SHP77 treated with DMSO at 0.1 percent for 48 hours (cell line): ENCODE measurements at places on chromosomes 5 and 9.

DNA sequence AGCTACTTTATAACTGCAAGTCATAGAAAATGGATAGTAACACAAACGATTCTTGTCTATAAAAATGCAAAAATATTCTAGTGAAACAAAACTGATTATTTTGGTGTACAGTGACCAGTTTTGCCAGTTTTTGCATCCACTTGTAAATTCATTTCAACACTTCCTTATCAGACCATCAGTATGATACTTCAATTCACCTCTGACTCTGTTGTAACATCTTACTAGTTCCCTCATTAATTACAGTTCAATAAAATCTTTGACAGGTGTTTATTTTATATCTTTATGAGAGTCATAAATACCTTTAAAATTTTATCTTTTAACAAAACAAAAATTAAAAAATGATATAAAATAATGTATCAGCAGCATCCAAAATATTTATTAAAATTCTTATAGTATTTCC is 13.1 kb upstream of the PTCH1 start:
- no peak for DNase-seq

DNA sequence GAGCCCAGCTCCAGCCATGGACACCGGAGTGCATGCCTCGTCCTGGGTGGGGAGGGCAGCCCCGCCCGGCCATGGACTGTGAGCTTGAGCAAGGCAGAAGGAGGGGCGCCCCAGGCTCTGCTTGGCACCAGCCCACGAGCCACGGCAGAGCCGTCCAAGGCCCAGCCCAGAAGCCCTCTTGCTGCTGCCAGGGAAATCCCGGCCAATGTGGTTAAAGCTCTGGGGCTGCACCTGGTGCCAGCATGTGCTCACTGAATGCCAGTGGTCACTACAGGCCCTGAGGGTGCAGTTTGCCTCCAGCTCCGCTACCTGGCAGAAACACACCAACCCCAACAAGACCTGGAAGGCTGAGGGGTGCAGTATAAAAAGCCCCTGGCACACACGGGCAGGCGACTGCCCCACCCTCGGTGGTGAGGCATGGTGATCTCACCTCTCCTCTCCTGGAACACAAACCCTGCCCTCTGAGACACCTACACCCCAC is 11.8 kb downstream of the BRD3 start:
- no peak for DNase-seq

GRCh38 chr9:107486674-107487520 is 2.7 kb downstream of the KLF4 start:
- DNase-seq = no peak

DNA sequence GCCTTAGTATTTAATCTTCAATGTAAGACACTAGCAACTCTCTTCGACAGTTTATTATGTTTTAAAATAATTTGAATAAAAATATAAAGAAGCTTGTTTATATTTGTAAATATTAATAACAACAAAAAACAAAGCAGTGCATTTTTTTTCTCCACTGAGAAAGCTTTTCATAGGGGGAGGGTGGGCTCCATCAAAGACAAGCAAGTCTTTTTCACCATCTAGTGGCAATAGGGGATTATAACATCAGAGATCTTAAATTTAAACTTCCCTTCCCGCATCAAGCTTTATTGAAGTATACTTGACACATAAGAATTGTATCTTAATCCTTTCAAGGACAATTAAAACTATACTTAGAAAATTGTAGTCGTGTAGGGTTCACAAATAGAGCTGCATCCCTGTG is 9.3 kb upstream of the OR13F1 start:
- peak; percentile 6 for DNase-seq

DNA sequence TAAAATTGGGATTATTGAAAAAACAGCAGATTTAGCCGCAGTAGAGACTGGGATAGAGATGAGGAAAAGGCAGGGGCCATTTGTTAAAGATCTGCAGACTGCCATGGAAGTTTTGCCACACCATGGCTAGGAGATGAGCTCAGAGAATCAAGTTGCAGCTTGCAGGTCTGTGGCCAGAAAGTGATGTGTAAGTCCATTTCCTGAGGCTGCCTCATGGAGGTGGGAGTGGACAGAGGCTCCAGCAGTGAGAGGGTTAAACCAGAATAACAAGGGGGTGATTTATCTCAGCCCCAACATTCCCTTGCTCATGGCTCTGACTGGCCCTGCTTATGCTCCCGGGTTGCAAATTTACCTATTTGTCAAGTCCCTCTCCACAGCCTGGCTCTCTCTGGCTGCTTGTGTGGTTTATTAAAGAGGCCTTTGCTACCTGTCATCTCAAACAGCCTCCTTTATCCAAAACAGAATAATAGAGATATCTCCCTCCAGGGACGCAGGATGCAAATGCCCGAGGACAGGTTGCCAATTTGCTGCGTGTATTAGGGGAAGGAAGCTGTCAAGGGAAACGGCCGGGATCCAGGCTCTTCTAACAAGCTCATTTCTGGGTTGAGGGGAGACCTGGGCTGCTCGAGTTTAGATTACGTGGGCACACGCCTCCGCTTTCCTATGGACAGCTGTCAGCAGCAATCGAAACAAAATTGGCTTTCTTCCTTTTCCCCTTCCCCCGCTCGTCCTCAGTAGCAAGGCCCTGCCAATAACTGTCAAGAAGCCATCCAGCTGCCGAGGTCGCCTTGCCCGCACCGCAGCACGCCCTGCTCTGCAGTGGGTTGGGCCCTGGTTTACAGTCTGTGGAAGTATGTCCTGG is 72.8 kb upstream of the PITX1 start:
- DNase-seq = no peak

- no peak for DNase-seq
Measured at GRCh38 chr9:77729177-77729576, 81.1 kb upstream of the GNA14 start.
